Cerebellum (tissue), 4 donors: ENCODE measurements at places on chromosomes 16 and 17. TPM values are rescaled to one million over a fixed set of nuclear protein-coding genes. Genes with fewer than 3 reads are reported as not detected.

GRCh38 chr16:10509534-10510025 lies 70.8 kb downstream of the EMP2 start:
- peak; percentile 85 for DNase-seq

DNA sequence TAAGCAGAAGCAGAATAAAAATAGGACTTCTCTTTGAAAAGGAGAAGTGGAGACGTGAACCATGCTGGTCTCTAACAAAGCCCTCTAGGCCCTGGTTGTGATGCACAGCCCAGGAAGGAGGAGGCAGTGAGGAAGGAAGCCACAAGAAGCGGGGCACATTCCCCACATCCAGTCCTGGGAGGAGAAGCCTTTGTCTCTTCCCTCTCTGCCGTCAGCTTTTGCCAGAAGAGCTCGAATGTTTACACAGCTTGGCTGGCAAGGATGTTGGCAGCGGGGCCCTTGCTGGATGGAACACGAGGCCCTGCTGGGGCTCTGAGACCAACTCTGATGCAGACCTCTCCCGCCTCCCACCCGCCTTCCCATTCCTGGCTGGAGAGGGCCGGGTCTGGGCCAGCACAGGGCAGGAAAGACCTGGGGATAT lies 91.3 kb downstream of the MAF start:
- DNase-seq = peak; percentile 94

- DNase-seq = peak; percentile 78
Observed at GRCh38 chr17:57987581-57988300, at the start of gene VEZF1. Gene VEZF1 (minus strand): TSS chr17:57988254. CDS start chr17:57988111, 143 bp downstream.

DNA sequence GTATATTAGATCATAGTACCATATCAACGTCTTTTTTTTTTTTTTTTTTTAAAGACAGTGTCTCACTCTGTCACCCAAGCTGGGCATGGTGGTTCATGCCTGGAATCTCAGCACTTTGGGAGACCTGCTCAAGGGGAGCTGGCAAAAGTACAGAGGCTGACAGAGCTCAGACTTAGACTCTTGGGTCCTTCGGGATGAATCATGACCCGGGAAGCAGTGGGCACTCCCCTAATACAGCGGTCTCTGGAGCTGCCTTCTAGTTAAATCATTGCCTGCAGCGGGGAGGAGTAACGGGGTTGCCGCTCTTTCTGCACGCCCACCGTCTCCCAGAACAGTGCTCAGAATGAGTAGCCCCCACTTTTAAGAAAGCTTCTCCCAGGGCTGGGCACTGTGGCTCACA lies 174.4 kb downstream of the CPPED1 start:
- no peak for DNase-seq

GRCh38 chr16:10949424-10949970 lies 5.1 kb downstream of the CLEC16A start:
- DNase-seq = no peak

- no peak for DNase-seq
Observed at GRCh38 chr17:56597495-56597990, 4.0 kb downstream of the NOG start.

DNA sequence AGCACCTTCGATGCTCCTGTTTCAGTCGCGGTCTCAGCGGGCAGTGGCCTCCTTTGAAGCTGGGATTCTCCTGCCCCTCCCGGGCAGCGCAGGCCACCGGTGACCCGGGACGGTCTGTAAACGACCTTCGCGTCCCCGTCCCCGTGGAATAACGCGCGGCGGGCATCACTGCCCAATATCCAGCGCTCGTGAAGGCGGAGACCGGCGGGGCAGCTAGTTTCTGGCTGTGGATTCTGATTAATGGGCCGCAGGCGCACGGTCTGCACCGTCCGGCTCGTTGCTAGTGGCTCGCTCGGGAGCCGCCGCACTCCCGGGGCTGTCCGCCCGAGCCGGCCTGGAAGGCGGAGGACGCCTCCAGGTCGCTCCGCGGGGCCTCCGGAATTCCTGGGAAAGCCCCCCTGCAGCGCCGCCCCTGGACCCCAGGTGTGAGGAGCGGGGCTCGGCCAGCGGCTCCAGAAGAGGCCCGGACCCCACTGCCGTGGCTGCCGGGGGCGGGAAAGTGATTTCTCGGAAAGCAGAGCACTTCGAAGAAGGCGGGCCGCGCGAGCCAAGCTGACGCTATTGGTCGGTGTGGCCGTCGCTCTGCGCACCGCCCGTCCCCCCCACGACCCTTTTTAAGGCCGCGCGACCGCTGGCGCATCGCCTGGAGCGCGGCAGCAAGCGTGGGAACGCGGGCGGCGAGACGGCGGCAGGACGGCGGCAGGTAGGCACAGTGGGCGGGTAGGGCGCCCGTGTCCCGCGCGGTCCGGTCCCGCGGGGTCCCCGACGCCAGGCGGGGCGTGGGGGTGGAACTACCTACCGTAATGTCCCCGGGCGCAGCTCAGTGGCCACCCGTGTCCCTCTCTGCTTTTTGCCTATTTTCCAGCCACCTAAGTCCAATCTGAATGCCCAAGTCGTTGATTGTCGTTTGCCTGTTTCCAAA lies at the start of gene IRF8:
Gene IRF8, plus strand, starts transcription at position 642 of the 922 bp plus-strand sequence. CDS start 3,854 bp downstream, outside the sequence.
- peak; percentile 75 for DNase-seq

DNA sequence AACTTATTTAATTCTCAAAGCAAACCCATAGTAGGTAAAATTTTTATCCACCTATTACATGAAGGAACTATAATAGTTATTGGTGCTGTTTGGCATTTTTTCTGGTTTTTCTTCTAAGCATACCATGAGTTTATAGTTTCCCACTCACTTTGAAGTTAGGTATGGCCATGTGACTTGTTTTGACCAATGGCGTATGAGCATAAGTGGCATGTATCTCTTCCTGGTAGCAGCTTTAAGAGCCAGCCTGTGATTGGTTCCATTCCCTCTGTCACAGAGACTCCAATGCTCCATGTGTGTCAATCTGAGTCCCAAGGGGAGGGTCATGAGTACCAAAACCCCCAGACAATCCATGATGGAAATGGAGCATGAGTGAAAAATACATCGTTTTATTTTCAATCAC lies 282.9 kb upstream of the N4BP1 start:
- no peak for DNase-seq

GRCh38 chr17:601244-601925 lies 113.3 kb downstream of the VPS53 start:
- peak; percentile 30 for DNase-seq

GRCh38 chr16:85880861-85881260 lies 18.1 kb upstream of the IRF8 start:
- DNase-seq = no peak

GRCh38 chr17:41433586-41433985 lies 7.2 kb downstream of the KRT38 start:
- no peak for DNase-seq

DNA sequence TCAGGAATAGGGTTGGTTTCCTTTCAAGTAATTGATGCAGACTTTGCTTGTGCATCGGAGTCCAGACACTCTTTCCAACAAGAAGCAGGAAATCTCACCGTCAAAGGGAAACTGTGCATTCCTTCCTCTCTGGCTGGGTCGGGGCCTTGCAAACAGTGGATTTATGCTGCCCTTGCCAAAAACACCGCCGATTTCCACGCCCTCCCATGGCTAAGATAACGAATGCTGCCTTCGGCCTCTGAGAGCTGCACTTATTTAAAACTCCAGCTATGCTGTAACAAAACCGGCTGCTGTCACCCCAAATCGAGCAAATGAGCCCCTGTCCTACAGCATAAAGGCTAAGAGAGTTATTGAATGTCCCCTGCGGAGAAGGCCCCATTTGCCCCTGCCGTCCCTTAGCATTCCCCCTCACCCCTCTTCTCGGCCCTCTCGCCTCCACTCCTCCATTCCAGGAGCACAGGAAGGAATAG lies 275.5 kb upstream of the IRX5 start:
- no peak for DNase-seq

GRCh38 chr17:40810494-40810893 lies 10.7 kb upstream of the KRT28 start:
- no peak for DNase-seq

- DNase-seq = peak; percentile 61
Observed at GRCh38 chr17:81110488-81111040, 54.7 kb upstream of the PVALEF start.

DNA sequence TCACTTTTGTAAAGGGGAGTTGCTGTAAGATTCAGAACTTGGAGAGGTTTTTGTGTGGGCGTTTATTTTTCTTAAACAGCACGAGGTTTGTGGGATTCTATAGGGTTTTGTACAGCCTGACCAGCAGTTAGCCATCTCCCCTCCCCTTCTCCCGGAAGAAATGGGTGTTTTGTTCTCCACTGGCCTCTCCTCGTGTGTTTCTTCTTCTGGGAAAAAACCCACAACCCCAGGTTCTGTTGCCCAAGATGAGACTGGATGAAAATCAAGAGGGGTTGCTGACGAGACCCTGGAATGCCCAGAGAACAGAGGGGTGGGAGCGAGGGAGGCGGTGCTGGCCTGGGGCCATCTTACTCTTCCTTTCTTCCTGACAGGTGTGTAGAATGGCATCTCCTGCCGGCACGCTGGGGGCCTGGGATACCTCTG lies 186.1 kb downstream of the MSI2 start:
- DNase-seq = no peak

- DNase-seq = no peak
Observed at GRCh38 chr17:19935169-19935568, 42.5 kb downstream of the AKAP10 start.

- no peak for DNase-seq
Observed at GRCh38 chr17:36072431-36073121, 8.5 kb downstream of the CCL18 start.

GRCh38 chr17:46818929-46819859 lies 702 bp upstream of the WNT3 start:
- DNase-seq = no peak

DNA sequence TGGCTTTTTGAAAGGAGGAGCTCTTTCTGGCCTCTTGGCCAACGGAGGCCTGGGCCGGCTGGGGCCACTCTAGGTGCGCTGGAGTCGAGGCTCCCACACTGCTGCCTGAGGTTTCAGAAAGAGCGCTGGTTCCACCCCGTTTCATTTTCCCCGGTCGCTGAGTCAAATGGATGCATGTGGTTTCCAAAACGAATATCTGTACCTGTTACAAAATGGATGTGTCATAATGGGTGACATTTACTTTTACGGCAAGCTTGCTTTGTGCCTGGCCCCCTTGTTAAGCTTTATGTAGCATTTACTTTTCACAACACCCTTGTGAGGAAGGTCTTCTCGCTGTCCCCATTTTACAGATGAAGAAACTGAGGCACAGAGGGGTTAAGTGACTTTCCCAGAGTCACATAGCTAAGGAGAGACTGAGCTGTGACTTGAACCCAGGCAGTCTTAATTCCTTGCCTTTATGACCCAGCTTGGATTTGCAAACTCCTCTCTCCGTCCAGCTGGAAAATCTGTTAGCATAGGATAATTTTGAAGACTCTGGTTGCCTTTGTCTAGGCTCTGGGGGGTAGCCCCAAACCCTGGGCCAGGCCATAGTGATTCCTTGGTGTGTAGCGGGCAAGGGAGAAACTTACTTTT lies 10.6 kb downstream of the KSR1 start:
- no peak for DNase-seq

DNA sequence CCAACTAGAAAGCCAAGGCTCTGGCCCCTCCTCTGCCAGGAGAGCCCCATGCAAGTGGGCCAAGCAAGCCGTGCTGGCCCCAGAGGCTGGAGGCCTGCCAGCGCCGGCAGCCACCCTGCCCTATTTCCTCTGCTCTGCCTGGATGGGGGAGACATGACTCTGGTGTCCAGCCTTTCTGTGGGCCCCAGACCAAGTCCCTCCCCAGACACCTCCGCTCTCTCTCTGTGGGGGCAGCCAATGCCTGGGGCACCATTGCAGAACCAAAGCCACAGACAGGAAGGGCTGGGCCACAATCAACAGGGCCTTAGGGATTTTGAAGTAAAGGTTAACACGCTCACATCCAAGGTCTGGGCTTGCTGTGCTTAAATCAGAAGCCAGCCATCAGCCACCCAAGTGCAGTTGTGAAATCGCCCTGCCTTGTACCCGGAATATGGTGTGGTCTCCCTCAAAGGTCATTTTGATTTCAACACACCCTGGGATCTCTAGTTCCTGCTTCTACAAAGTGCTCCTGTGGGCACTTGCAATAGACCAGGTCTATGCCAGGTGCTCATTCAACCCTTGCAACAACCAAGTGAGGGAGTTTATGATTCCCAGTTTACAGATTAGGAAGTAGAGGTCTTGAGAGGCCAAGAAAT lies 63.5 kb upstream of the TEX2 start:
- DNase-seq = peak; percentile 22

- DNase-seq = peak; percentile 18
Observed at GRCh38 chr17:75720656-75721462, at the start of gene ITGB4. Gene ITGB4 (plus strand): TSS chr17:75721459. CDS start chr17:75724704, 3,245 bp downstream.

DNA sequence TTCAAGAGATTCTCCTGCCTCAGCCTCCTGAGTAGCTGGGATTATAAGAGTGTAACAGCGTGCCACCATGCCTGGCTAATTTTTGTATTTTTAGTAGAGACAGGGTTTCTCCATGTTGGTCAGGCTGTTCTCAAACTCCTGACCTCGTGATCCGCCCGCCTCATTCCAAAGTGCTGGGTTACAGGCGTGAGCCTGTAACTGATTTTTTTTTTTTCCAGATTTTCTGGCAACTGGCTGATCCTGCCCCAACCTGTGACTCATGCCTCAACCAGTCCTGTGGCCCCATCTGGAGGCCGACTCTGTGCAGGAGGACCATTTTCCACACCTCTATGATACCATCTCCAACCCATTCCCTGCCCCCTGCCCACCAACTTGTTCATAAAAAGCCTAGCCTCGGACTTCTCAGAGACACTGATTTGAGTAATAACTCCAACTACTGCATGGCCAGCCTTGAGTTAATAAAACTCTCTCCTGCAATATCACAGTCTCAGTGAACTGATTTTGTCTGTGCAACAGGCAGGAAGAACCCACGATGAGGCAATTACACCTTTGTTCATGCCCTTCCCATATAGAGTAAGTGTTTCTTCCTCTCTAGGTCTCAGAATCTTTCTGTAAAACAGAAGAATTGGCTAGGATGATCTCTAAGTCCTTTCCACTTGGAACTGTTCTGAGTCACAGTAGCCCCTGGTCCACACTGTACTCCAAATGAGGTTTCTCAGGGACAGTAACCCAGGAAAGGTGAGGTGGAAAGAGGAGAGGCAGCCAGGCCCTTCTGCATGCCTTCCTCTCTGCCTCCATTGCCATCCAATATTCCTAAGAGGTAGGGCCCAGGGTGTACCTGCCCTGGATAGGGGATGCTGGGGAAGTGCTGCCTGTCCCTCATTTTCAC lies 8.8 kb upstream of the CNOT1 start:
- DNase-seq = no peak

GRCh38 chr16:76121636-76122035 lies 155.6 kb upstream of the CNTNAP4 start:
- DNase-seq = no peak

- no peak for DNase-seq
Observed at GRCh38 chr16:22941970-22942501, 128.1 kb downstream of the HS3ST2 start.

The CSH1 gene
- total RNA-seq = 3.6 TPM

The PRRT2 gene
- total RNA-seq = 18.1 TPM

The KRTAP1-5 gene
- total RNA-seq = not detected

The CTRB2 gene
- not detected for total RNA-seq

The SLC47A1 gene
- 1.00 TPM for total RNA-seq

The LRRC36 gene
- 9.5 TPM for total RNA-seq

The MT1A gene
- total RNA-seq = not detected

The NQO1 gene
- total RNA-seq = 9.1 TPM
